A673 (cell line): ENCODE measurements at places on chromosomes 7 and 10. TPM values are rescaled to one million over a fixed set of nuclear protein-coding genes. Genes with fewer than 3 reads are reported as not detected.

The ODAD2 gene
- total RNA-seq: 1.2 and 3.2 TPM in 2 replicates

The NEUROD6 gene
- not detected in 2 replicates for total RNA-seq

DNA sequence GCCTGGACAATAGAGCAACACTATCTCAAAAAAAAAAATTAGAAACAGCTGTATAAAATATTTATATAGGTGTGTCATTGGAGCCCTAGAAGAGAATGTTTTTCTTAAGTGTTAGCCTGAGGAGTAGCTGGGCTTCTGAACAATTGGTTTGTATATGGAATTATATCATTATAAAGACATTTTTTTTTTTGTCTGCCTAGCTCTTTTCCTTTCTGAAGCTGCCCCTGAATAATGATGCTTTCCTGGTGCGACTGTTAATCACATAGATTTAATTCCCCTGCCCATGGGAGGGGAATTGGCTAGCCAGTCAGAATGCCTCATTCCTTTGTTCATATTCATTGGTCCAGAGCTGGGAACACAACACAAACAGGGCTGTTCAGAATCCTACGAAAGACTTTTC lies 13.9 kb upstream of the ABCC2 start:
- peaks cover 7% of the 10 kb centered on the region for H3K4me1 ChIP-seq
- DNase-seq: no peak
- H3K4me3 ChIP-seq: no peak overlapping the region
- no peak overlapping the region for H3K27ac ChIP-seq

DNA sequence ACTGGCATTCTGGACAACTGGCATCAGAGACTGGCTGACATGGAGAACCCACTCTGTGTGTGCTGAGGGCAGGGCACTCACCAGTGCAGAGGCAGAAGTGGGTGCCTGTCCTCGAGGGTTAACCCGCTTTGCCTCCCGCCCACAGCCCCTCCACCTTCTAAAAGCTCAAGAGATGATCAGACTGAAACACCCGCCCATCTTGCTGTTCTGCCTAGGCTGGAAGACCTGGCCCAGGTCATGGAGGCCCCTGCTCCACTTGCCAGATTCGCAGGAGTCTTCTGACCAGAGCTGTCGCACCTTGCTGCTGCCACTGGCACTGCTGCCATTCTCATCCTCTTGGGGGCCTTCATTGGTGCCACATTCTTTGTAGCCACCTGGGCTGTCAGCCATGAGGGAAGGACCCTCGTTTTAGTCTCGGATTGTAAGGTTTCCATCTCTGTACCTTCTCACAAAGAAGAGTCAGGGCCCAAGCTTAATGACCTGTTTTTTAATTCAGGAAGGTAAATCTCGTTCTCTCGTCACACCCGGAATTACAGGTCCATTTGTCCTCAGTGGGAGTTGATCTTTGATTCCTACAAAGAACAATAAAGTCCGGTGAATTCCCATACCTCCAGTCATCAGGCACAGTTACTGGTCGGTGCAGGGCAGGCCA lies 1.9 kb downstream of the CYREN start:
- H3K27ac ChIP-seq: no peak overlapping the region
- DNase-seq: no peak
- H3K36me3 ChIP-seq: peaks cover 30% of the 10 kb centered on the region
- no peak overlapping the region for H3K4me3 ChIP-seq
- peaks cover 7% of the 10 kb centered on the region for H3K4me1 ChIP-seq
- no peaks in the 10 kb centered on the region for H3K27me3 ChIP-seq

The UTF1 gene
- total RNA-seq: not detected in 2 replicates

GRCh38 chr7:43756368-43757072 lies 2.0 kb upstream of the BLVRA start:
- H3K27me3 ChIP-seq: no peaks in the 10 kb centered on the region
- no peak for DNase-seq
- no peak overlapping the region for H3K4me3 ChIP-seq
- H3K27ac ChIP-seq: no peak overlapping the region
- H3K4me1 ChIP-seq: no peaks in the 10 kb centered on the region

- H3K27me3 ChIP-seq: no peaks in the 10 kb centered on the region
- no peak overlapping the region for H3K4me3 ChIP-seq
- DNase-seq: no peak
- no peaks in the 10 kb centered on the region for H3K4me1 ChIP-seq
- H3K27ac ChIP-seq: no peak overlapping the region
Measured at GRCh38 chr10:4755286-4755989, 70.6 kb upstream of the AKR1E2 start.

GRCh38 chr7:56811081-56811480 lies 321.2 kb downstream of the ZNF479 start:
- H3K36me3 ChIP-seq: no peaks in the 10 kb centered on the region
- no peak overlapping the region for H3K27ac ChIP-seq
- H3K4me1 ChIP-seq: no peaks in the 10 kb centered on the region
- no peak overlapping the region for H3K4me3 ChIP-seq
- DNase-seq: no peak

DNA sequence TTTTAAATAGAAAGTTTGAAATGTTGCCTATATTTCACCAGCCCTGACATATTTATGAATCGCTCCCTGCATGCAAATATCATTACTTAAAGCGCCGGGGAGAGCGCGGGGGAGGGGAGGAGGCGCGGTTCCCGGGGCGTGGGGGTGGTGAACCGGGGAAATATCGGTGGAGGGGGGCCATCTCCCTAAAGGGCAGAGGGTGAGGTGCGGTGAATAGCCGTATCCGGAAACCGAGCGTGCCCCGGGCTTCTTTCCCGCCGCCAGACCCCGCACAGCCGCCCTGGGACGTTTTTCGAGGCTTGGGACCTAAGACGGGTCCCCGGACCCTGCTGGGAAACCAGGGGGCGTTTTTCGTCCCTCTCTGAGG lies 6.9 kb upstream of the ZNF503 start:
- DNase-seq: no peak
- H3K4me3 ChIP-seq: peak overlapping the region; percentile 3
- H3K4me1 ChIP-seq: peaks cover 21% of the 10 kb centered on the region
- no peak overlapping the region for H3K27ac ChIP-seq
- no peaks in the 10 kb centered on the region for H3K36me3 ChIP-seq

The ITPRID1 gene
- total RNA-seq: 0.21 and 0.31 TPM in 2 replicates

DNA sequence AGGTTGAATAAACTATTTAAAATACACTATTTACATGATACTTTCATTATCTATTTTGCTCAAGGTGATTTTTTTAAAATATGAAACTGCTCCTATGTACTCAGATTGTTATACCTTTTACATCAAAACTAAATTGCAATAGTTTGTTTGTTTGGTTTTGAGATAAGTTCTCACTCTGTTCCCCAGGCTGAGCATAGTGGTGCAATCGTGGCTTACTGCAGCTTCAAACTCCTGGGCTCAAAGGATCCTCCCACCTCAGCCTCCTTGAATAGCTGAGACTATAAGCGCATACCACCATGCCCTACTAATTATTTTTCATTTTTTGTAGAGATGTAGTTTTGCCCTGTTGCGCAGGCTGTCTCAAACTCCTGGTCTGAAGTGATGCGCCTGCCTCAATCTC lies 12.7 kb downstream of the TAS2R60 start:
- H3K4me3 ChIP-seq: no peak overlapping the region
- no peaks in the 10 kb centered on the region for H3K36me3 ChIP-seq
- no peak for DNase-seq
- no peak overlapping the region for H3K27ac ChIP-seq
- no peaks in the 10 kb centered on the region for H3K4me1 ChIP-seq

DNA sequence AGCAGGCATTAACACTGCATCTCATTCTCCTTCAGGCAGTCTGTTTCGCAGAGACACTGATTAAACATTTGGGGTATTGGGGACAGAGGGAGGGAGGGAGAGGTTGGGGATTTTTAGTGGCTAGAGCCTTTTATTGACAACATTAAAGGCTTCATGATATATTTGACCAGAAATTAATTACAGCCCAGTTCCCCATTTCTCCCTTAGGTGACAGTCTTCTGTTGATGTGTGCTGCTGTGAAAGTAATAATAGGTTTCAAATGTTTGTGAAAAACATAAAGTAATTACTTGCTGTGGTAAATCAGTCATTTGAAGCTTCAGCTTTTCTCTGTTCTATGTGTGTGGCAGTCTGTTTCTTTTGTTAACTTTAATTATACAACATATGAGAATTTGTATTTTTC lies 105.3 kb upstream of the LRGUK start:
- H3K4me3 ChIP-seq: no peak overlapping the region
- no peaks in the 10 kb centered on the region for H3K27me3 ChIP-seq

DNA sequence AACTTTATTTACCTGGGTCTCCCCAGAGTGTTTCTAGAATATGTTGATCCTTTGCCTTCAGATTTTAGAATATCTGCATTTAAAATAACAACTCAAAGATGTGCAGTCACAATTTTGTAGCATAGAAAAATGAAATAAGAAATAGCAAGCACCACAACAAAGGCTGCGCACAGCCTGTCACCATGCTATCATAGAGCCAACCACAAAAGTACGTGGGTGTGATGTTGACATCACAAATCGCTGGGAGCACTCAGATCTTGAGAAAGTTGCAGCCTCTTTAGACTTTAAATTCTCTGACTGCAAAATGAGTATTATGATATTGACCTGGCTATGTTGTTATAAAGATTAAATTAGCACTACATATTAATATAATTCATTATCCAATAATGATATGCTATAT lies 177.9 kb downstream of the TNS3 start:
- H3K27me3 ChIP-seq: peaks cover 5% of the 10 kb centered on the region
- no peaks in the 10 kb centered on the region for H3K36me3 ChIP-seq
- H3K4me3 ChIP-seq: no peak overlapping the region

DNA sequence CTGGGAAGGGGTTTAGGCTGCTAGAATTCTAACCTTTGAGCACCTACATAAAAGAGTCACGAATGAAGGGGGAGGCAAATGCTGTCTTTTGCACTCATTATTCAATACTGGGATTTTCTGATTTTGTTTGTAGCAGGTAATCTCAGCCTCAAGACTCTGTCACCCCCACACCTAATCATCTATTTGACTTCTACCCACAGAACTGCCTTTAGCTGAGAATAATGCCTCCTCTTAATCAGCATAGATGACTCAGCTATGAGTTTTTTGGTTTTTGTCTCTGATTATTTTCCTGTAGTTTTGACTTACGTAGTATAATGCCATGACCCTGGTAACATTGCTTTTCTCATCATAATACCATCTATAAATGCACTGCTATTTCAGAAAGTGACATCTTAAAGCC lies 42.7 kb upstream of the CACNB2 start:
- H3K4me1 ChIP-seq: no peaks in the 10 kb centered on the region
- H3K4me3 ChIP-seq: no peak overlapping the region
- H3K27me3 ChIP-seq: no peaks in the 10 kb centered on the region
- H3K27ac ChIP-seq: no peak overlapping the region
- no peaks in the 10 kb centered on the region for H3K36me3 ChIP-seq

The ENKUR gene
- 0.17 TPM in 1 of 2 replicates, not detected in the other for total RNA-seq

DNA sequence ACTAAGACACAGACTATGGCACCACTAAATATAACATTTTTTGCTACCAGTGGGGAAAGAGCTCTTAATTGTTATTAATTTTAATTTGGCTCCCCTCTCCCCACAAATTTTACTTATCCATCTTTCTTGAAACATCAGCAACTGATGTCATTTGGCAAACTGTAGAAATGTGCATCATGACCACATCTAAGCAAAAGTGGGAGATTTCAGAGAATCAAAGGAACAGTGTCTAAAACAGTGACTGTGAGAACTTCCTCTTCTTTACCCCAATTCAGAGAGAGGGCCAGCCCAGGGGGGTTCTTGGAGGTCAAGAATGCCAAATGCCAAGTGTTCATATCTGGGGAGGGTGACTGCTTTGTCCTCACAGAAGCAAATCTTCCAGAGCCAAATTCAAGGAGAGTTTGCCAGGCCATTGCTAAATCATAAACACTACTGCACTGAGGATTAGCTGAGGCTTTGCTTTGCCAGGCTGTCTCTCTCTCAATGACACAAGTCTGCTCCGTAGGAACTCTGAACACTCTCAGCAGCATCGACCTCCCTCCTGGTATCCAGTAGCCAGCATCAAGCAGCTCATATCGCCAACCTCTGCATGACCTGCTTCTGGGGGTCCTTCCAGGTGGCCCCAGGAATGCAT lies 65.6 kb downstream of the ITIH5 start:
- H3K4me1 ChIP-seq: no peaks in the 10 kb centered on the region
- H3K27ac ChIP-seq: no peak overlapping the region
- H3K27me3 ChIP-seq: peaks cover 18% of the 10 kb centered on the region
- DNase-seq: no peak
- no peak overlapping the region for H3K4me3 ChIP-seq
- no peaks in the 10 kb centered on the region for H3K36me3 ChIP-seq

The IGFBP3 gene
- 0.81 and 1.1 TPM in 2 replicates for total RNA-seq

GRCh38 chr10:66218289-66218688 lies 707.5 kb upstream of the LRRTM3 start:
- H3K36me3 ChIP-seq: no peaks in the 10 kb centered on the region
- no peak for DNase-seq
- no peaks in the 10 kb centered on the region for H3K4me1 ChIP-seq
- no peak overlapping the region for H3K27ac ChIP-seq

- no peak overlapping the region for H3K27ac ChIP-seq
- H3K4me3 ChIP-seq: no peak overlapping the region
Measured at GRCh38 chr10:84267503-84268126, 22.8 kb downstream of the RGR start.

The COBL gene
- total RNA-seq: not detected in 2 replicates

The BICC1 gene
- total RNA-seq: 1.6 and 2.2 TPM in 2 replicates

The GNAI1 gene
- total RNA-seq: 19.8 and 22.4 TPM in 2 replicates

DNA sequence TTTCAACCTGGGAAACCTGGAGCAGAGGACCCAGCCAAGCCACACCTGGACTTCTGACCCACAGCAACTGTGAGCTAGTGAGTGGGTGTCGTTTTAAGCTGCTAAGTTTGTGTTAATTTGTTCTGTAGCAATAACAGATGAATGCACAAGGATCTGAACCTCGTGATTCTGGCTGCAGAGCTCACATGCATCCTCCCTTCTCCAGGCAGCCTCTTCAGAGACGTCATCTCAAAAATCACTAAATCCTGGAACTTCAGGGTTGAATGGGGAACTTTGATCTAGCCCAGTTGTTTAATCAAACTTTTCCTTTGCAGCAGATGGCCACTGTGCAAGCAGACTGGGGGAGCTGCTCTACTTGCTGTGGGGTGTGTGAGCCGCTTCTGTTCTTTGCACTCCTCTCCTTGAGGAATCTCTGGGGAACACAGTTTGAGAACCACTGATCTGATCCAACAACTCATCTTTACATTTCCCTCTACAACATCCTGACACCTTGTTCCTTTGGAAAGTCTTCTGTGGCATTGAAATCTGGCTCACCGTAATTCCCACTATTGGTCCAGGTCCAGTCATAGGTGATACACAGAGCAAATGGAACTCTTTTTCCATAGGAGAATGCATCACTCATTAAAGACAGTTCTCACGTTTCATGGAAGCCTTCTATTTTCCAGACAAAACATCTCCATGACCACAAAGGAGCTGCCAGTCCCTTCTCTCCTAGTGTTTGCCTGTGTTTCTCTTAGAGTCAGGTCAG lies 90.3 kb downstream of the CHN2 start:
- no peak for DNase-seq
- no peaks in the 10 kb centered on the region for H3K27me3 ChIP-seq
- H3K27ac ChIP-seq: no peak overlapping the region
- H3K36me3 ChIP-seq: no peaks in the 10 kb centered on the region

GRCh38 chr7:139047970-139048369 lies 12.1 kb upstream of the ZC3HAV1L start:
- no peak for DNase-seq
- peaks cover 2% of the 10 kb centered on the region for H3K36me3 ChIP-seq
- H3K4me1 ChIP-seq: peaks cover 4% of the 10 kb centered on the region
- H3K27me3 ChIP-seq: no peaks in the 10 kb centered on the region
- H3K27ac ChIP-seq: no peak overlapping the region
- H3K4me3 ChIP-seq: no peak overlapping the region

- no peaks in the 10 kb centered on the region for H3K36me3 ChIP-seq
- no peak overlapping the region for H3K27ac ChIP-seq
- no peaks in the 10 kb centered on the region for H3K27me3 ChIP-seq
- H3K4me3 ChIP-seq: no peak overlapping the region
Measured at GRCh38 chr7:64307254-64308015, 6.3 kb upstream of the ZNF736 start.

- DNase-seq: no peak
- H3K27ac ChIP-seq: no peak overlapping the region
- no peaks in the 10 kb centered on the region for H3K4me1 ChIP-seq
- no peaks in the 10 kb centered on the region for H3K36me3 ChIP-seq
- no peak overlapping the region for H3K4me3 ChIP-seq
Measured at GRCh38 chr10:95840681-95841080, 67.1 kb upstream of the CC2D2B start.

The TACC2 gene
- 0.55 and 0.62 TPM in 2 replicates for total RNA-seq
